ENCODE measurements at places on chromosomes 2 and 18.

DNA sequence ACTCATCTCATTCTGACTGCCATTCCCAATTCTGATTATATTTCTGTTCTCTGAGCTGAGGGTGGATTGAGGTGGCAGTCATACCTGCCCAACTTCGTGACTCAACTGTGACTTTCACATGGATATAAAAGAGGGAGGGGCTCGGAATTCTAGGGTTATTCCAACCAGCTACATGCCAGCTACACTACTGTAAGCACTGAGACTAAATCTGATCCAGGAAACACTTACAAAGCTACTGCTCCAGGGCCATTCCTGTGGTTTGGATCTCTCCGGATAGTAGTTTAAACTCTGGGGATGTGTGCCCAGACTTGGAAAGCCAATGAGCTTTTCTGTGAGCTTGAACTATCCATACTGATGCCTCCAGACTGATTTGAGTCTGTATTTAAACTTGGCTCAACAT, 7.9 kb downstream of the MAP2 start:
- no peak for DNase-seq

DNA sequence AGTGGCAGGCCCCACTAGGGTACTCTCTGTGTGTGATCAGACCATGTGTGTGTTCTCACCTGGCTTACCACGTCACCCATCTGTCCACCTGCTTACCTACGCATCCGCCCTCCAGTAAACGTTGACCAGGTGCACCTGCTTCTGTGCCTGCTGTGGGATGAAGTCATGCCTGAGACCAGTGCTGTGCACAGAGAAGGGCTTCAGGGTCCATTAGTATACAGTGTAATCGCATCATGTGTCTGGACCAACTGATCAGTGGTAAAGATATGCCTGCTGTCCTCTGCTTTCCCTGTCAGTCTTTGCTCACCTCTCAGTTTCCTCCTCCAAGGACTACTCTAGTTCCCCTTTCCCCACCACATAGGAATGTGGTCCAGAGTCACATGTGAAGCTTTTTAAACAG, 109.3 kb downstream of the FHOD3 start:
- DNase-seq: no peak

- no peak for DNase-seq
These were observed 35.0 kb downstream of the NEDD4L start for GRCh38 chr18:58078889-58079573.

DNA sequence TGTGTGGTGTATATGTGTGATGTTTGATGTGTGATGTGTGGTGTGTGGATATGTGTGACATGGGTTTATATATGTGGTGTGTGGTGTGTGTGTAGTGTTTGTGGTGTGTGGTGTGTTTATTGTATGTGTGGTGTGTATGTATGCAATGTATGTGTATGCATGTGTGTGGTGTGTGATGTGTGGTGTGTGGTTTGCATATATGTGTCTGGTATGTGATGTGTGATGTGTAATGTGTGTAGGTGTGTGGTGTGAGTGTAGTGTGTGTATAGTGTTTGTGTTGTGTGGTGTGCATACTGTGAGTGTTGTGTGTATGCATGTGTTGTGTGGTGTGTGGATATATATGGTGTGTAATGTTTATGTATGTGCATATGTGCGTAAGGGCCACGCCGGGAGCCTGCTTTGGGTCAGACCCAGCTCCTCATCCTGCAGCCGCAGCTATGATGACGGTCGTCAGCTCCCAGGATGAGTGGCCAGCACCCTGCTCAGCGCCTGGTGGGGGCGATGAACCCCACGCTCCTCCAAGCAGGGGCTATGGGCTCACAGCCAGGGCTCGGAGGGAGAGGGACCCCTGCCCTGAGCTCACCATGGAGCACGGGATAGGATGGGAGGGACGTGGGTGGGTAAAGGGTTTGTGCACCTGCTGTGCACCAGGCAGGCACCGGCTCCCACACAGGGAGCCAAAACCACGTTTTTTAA, 331.3 kb downstream of the EIPR1 start:
- DNase-seq: no peak

DNA sequence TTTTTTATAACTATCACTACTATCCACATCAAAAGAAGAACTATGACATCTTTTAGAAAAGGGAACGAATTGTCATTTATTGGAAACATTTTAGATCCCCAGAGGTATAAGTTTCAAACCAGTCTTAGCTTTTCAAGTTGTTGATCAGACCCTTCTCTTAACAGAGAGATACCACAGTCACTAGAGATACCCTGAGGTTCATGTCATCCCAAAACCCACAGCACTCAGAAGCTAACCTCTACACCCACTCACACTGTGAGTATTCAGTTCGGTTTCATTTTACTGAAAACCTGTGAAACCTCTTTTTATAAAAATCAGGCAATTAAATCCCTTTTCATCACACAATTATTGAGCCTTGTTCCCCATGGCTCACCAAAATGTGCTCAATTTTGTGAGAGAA, 156.2 kb downstream of the DTNA start:
- no peak for DNase-seq

DNA sequence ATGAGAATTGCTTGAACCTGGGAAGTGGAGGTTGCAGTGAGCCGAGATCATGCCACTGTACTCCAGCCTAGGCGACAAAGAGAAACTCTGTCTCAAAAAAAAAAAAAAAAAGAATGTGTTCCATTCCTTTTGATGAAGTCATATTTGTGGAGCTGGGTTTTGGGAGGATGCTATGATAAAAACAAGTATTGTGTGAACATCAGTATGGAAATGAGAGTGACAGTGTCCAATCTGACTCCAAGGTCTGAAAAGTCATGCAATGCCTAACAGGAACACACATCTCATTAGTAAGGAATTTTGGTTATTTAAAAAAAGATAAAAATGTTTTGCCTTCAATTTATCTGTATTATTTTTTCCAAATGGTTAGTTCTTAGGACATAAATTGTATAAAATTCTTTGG, 11.8 kb downstream of the GCFC2 start:
- no peak for DNase-seq

GRCh38 chr18:62716619-62717168, 1.4 kb downstream of the PHLPP1 start:
- DNase-seq: no peak

DNA sequence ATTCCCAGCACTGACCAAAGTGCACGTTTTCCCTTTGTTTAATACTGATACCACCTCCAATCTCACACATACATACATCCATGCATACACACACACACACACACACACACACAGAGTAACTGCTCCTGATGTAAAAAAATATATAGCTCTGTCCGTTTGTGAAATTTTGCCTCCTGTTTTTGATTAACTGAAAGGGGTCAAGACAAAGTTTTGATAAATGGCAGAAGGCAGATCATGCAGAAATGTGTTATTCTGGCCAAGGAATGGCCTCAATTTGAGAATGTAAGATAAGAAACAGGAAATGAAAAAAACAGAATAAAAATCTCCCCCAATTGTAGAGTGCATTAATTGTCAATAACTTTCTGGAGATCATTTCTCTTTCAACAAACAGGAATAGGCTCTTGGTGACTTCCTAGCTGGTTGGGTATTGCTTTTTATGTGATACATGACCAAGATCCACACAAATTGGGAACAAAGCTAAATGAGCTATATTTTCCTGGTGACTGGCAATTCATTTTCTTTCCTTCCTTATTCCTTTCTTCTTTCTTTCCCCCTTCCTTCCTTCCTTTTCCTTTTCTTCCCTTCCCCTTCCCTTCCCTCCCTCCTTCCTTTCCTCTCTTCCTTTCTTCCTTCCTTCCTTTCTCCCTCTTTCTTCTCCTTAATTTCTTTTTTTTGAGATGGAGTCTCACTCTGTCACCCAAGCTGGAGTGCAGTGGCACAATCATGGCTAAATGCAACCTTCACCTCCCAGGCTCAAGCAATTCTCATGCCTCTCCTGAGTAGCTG, 88.9 kb upstream of the PMAIP1 start:
- DNase-seq: no peak

GRCh38 chr2:31052284-31052683, 86.0 kb downstream of the GALNT14 start:
- DNase-seq: no peak

DNA sequence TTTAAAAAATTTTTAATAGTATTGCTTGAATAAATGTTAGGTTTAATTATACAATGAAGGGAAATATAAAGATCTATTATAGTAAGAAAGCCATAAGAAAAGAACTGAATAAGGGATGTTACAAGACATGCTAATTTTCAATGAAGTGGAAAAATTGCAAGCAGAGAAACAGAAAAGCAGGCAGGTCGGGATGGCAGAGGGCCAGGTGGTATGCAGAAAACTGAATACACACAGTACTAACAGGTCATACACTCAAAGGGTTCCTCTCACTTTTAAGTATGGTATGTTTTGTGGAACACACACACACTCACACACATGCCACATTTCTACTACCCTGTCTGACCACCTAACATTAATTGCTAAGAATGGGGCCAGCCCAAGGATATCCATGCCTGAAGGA, 76.7 kb upstream of the DTNA start:
- no peak for DNase-seq

GRCh38 chr2:45883603-45884000, 232.1 kb downstream of the PRKCE start:
- DNase-seq: no peak

DNA sequence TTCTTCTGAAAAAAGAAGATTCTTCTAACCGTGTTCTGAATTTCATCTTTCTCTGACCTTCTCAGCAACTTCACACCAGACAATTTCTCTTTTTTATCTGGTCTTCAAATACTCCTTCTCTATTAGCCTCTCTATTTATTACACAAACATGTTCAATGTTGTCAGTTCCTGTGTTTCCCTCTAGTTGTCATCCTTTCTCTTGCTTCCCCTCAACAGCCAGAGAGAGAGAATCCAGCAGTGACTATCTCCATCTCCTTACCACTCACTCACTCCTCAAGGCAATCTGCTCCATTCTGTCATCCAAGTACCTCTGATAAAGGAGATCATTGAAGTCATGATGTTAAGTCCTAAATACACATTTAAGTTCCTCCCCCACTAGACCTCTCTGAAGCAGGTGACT, 491.9 kb upstream of the CHAC2 start:
- DNase-seq: no peak

- no peak for DNase-seq
These were observed 37.6 kb upstream of the TAF1B start for GRCh38 chr2:9805435-9806297.

GRCh38 chr18:79422022-79422782, 26.5 kb downstream of the NFATC1 start:
- DNase-seq: no peak

- no peak for DNase-seq
These were observed 154.1 kb upstream of the ZNF804A start for GRCh38 chr2:184444217-184444616.

GRCh38 chr18:57627488-57627887, 5.9 kb upstream of the NARS1 start:
- DNase-seq: no peak

DNA sequence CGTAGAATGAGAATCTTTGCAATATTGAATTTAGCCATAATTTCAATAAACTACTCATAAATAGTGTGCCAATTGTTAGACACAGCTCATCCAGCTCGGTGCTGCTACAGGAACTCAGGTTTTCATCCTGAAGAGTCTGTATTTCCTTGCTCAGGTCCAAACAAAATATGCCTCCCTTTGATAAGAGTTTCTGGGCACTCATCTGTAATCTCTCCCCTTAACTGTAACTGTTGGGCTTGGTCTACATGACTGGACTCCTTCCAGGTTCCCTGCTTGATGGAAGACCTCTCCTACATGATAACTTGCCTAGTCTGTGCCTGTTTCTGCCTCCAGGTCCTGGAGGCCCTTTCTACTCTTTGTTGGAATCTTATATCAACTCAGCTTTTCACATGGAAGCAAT, 57.9 kb downstream of the GCA start:
- no peak for DNase-seq

- DNase-seq: no peak
These were observed 428 bp upstream of the MAP3K20 start for GRCh38 chr2:173075056-173075780.

DNA sequence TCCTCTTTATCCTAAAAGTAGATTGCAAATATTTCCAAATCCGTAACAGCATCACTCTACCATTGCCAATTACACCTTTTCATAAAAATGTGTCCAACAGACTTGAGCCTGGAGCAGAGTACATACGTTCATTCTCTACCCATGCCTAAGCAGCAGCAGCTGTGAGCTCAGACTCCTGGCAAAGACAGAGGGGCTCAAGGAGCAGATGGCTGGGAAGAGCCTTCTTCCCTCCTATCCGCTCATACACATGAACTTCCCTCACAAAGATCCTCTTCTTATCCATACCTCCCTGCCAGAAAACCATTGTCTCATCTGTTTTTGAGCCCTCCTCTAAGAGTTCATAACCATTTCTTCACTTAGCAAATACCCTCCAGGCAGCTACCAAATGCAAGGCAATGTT, 164.3 kb upstream of the ARL4C start:
- DNase-seq: no peak

DNA sequence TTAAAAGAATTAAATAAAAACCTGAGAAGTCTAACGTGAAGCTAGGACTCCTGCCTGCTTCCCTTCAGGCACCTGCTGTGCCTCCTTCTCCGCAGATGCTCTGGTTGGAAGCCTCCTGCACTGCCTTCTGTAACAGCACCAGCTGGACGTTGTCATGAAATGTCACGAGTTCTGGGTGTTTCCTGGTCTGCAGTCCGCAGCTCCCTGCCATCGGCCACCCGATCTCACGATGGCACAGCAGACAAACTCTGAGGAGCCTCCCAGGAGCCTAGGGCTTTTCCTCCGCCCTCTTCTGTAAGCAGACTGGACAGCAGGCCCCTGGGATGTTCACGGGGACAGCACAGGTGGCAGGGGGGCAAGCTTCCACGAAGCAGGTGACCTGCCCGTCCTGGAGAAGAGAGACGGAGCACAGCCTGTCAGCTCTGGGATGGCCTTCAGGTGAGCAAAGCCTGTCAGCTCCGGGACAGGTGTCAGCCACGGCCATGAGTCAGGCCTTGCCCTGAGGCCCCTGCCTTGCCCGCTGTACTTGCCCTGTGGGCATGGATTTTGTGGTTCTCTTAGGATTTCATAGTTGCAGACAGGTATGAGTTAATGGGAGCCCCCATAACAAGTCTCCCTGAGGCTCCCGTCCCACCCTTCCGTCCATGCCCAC, 110.3 kb downstream of the PXDN start:
- no peak for DNase-seq

- DNase-seq: no peak
These were observed 5.8 kb upstream of the PSD4 start for GRCh38 chr2:113167962-113168340.

DNA sequence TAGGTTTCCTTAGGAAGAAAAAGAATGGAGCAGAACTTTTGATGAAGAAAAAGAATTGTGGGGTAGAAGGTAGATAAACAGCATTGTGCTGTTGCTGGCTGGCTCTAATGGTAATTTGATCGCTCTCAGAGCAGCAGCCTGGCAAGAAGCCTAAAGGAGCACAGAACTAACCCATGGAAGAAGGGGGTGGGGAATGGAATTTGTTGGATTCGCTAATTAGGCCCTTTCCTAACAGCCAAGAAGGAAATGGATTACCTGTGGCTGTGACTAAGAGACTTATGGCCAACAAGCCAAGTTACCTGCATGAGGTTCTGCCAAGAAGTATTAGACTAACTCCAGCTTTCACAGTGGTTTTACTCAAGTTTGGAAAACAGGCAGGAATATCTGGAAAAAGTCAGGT, 210.6 kb downstream of the IKZF2 start:
- no peak for DNase-seq

- no peak for DNase-seq
These were observed 57.2 kb downstream of the TTC39C start for GRCh38 chr18:24071779-24072178.
